ENCODE measurements at places on chromosomes 13 and 19.
A peak's percentile ranks its signal among the peaks of the same experiment; 100 is the strongest.

DNA sequence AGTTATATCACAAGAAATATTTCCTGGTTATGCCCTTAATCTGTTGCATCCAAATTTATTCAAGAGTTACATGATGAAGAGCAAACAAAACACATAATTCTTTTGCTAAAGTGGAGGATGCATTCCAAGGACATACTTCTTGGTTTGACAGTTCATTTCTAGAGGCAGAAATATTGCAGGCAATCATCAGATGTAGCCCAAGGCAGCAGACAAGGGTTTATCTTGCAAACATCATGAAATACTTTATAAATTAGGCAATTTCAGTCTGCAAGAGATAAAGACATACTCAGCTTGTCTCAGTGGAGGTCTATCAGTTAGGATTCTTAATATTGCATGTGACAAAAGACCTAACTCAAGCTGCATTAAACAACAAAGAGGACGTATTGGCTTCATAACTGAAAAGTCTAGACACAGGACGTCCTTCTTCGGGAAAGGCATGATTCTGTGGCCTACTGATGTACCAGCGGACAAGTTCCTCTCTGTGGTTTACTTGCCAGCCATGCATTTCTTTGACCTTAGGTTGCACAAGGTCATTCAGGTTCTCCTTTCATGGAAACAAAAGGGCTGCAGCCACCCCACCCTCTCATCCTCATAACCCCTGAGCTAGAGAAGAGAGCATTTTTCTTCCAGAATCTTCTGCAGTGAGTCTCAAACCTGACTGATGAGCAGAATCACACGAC is 204.1 kb downstream of the KATNAL1 start:
- DNase-seq: no peak

GRCh38 chr13:97023117-97023516 is 28.8 kb upstream of the OXGR1 start:
- DNase-seq: no peak

DNA sequence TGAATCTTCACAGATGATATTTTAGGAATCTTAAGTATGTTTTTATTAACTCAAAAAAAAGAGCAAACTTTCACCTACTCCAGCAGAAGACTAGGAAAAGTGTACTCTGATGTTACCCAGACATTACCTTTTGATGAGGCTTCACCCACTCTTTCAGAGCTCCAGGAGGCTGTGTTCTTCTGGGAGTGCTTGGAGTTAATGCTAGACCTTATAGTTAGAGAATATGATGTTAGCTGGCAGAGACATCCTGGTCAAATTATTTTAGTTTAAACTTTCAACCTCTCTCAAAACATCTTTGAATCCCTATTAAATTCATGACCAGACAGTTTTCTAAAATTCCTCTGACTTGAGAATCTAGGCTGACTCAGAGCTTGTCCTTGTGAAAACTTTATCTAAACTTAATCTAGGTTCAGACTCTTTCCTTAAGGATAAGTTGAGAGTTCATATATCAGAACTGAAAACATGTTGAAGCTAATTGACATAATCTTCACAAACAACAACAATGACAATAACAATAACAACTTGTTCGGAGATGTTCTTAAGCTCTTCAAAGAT is 82.8 kb downstream of the ITGBL1 start:
- DNase-seq: no peak

GRCh38 chr13:76884186-76884906 is 1.9 kb downstream of the KCTD12 start:
- no peak for DNase-seq

DNA sequence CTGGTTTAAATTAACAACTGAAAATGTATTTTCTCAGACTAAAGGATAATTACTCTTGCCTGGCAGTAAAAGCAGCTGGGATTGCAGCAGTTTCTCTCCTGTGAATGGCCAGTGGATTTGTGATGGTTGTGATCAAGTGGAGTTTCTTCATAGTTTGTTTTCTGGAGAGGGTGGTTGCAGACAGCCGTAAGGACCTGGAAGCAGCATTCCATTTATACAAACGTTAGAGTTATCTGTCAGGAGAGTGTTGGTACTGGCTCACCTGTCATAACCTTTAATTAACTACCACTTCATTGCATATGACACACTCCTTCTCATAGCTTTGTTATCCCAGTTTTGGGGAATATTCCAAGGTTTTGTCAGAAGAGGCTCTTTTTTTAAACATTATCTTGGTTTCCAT is 258.4 kb upstream of the SLC10A2 start:
- DNase-seq: no peak

DNA sequence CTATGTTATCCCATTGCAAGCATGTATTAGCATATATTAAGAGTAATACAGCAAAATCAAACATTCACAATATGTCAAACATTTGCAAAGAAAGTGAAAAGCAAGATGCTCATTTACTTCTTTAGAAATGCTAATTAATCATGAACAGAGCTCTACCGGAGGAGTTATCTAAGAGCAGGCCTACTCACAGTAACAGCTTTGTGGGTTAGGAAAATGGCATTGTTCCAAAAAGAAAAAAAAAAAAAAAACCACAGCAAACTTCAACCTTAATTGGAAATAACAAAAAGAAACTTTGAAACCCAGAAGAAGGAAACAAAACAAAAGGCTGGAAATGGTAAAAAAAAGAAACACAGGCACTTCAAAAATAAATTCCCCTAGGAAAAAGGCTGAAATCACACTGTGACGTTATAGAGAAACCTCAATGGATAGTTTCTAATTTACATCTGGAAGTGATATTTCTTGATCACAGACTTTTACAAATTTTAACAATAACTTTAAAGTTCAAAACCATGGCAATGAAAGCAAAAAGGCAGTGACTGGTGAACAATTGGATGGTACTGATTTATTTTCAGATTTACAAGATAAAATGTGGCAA is 1236.8 kb upstream of the SPRY2 start:
- DNase-seq: no peak

DNA sequence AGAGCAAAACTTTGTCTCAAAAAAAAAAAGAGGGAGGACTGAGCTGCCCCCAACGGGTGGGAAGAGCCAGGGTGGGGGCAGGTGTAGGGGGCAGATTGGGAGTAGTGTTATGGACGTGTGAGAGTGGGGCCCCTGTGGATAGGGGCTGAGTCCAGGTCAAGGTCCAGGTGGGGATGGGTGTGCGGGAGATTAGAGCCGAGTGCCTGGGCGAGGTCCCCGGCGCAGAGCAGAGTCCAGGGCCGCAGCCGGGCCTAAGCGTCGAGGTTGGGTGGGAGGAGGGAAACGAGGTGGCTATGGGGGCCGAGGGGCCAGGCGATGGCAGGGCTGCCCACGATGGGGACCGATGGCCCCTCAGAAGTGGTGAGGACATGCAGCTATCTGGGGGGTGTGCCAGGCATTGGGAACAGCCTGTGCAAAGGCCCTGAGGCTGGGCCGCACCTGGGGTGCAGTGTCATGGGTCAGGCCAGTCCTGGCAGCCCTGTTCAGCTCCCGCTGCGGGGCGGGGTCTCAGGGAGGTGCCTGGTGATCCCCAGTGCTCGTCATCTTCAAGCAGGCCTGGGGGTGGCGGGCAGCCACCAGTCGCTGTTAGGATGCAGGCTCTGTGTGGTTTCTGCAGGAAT is 12.3 kb upstream of the MISP start:
- DNase-seq: no peak

GRCh38 chr13:79496188-79496587 is 15.2 kb downstream of the NDFIP2 start:
- DNase-seq: no peak

DNA sequence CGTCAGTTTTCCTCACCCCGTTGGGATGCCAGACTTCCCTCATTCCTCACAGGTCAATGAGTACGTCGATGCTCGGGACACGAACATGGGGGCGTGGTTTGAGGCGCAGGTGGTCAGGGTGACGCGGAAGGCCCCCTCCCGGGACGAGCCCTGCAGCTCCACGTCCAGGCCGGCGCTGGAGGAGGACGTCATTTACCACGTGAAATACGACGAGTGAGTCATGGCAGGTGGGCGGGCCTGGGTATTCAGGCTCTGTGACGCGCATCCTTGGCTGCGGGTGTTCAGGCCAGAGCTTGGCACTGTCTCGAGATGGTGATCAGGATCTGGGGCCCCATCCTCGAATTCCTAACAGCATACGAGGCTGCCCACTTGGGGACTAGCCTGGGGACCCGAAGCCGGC is 21.4 kb downstream of the UHRF1 start:
- DNase-seq: no peak

DNA sequence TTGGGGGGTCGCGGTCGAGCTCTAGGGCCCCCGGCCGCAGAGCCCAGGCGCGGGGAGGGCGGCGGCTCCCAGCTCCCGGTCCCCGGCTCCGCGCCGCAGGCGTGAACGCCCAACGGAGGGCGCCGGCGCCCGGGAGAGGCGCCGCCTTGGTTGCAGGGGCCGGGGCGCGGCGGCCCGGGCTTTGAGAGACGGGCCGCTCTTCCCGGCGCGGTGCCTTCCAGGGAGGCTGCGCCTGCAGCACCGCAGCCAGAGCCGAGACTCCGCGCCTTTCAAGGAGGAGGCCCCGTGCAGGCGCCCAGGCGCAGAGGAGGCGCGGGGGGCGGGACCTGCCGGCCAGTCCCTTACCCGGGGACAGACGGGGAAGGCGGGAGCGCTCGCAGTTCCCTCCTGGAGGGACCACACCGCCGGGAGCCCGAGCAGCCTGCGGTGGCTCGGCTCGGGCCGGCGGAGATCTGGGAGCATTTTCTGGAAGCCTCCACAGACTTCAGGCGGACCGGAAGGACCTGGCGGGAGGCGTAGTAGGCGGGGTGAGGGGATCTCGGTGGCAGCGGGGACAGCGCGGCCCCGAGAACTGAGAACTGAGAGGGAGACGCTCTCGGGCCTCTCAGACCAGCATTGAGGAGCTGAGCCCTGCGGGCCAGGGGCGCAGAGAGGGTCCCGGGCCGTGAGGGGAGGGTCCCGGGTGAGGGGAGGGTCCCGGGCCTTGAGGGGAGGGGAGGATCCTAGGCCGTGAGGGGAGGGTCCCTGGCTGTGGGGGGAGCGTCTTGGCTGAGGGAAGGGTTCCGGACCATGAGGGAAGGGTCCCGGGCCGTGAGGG is 25.5 kb upstream of the MCF2L start:
- peak; percentile 59 for DNase-seq

- no peak for DNase-seq
Observed at GRCh38 chr13:27073186-27073585, 98.4 kb downstream of the USP12 start.

DNA sequence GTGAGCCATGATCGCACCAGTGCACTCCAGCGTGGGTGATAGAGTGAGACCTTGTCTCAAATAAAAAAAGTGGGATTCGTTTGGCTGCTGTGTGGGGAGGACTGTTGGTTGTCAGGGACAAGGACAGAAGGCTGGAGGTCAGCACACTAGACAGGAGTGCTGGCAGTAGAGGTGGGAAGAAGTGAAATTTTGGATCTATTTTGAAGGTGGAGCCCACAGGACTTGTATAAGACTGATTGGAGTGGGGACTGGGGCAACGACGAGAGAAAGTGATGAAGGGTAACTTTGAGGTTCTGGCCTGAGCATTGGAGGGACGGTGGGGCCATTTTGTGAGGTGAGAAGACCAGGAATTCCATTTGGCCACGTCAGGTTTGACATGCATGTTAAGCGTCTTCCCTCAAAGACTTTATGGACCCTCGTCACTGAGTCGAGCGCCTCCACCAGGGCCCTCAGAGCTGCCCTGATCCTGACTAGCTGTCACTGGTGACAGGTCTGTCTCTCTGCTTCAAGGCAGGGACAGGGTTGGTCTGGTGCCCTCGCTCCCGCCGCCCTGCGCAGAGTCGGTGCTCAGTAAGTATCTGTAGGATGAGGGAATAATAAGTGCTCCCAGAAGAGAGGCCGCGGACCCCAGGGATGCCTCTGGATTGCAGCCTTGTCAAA is 673 bp downstream of the CTU1 start:
- DNase-seq: no peak

DNA sequence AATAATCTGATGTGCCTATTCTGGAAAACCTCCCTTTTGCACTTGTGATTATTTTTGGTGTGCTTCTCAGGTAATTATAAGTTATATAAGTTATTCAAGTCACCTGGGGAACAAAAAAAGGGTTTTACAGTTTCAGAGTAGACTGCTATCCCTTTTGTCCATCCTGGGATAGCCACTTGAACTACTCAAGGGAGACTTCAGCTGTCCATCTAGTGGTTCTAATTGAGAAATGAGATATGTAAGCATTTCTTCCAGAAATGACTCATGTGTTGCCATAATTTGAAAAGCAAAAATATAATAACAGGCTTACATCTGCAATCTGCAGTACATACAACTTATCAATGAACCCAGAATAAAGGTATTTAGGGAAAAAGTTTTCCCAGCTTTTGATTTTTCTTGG is 20.4 kb downstream of the UBL3 start:
- DNase-seq: no peak

DNA sequence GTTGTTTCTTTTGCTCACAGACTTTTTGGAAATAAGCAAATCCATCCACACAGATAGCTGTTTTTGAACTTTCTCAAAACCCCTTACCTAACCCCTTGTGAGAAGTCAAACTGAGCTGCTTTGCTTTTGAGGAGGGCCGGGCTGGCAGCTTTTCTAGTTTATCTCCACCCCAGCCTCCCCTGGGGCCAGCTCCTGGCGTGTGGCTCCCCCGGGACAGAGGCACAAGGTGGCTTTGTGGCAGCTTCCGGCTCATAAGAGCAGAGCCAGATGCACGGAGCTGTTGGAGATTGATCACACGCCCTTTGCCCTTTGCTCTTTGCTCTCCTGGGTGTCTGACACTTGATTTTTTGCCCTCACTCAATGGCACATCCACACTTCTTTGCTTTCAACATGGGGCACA is 24.9 kb upstream of the RNF113B start:
- no peak for DNase-seq

DNA sequence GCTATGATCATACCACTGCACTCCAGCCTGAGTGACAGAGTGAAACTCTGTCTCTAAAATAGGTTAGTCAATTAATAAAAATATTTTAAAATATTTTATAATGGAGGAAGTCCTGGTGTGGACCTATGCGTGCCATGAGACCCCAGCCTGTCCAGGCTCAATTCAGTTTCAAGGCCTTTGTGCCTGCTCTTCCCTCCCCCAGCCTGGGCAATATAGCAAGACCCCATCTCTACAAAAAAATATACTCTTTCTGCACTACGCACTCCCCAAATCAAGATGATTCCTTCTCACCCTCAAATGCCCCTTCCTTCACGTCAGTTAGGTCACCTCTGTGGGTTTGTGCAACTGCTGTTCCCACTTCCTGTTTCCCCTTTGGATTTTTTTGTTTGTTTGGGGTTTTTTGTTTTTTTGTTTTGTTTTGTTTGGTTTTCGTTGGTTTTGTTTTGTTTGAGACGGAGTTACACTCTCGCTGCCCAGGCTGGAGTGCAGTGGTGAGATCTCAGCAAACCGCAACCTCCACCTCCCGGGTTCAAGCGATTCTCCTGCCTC is 1.4 kb upstream of the HSH2D start:
- no peak for DNase-seq

GRCh38 chr19:3612901-3613741 is 6.4 kb upstream of the TBXA2R start:
- DNase-seq: no peak

DNA sequence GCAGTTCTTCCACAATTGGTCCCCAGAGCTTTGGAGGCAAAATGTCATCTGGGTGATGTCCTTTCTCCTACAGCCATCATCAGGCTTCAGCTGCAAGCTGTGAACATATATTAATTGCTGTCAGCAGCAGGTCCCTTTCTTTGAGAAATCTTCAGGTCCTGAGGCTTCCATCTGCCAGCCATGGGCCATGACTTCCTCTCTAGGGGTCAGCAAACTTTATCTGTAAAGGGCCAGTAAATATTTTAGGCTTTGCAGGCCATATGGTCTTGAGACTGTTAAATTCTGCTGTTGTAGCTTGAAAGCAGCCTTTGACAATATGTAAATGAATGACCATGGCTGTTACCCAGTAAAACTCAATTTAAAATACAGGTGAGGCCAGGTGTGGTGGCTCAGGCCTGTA is 27.1 kb downstream of the SERP2 start:
- DNase-seq: no peak

- DNase-seq: no peak
Observed at GRCh38 chr19:5983367-5983955, 5.5 kb upstream of the RANBP3 start.
